ENCODE measurements at places on chromosomes 2 and 18. TPM values are rescaled to one million over a fixed set of nuclear protein-coding genes. Genes with fewer than 3 reads are reported as not detected.

Gene HDAC4
- total RNA-seq: 86.6 TPM

Gene LOXHD1
- total RNA-seq: not detected

- no peak overlapping the region for H3K4me3 ChIP-seq
- H3K36me3 ChIP-seq: no peaks in the 10 kb centered on the region
- no peak overlapping the region for H3K27ac ChIP-seq
- no peaks in the 10 kb centered on the region for H3K4me1 ChIP-seq
Observed at GRCh38 chr2:200216310-200216709, 90.2 kb upstream of the SPATS2L start.

GRCh38 chr2:126858991-126859390, 39.7 kb upstream of the TEX51 start:
- DNase-seq: no peak
- no peaks in the 10 kb centered on the region for H3K4me1 ChIP-seq
- no peak overlapping the region for H3K4me3 ChIP-seq
- no peaks in the 10 kb centered on the region for H3K27me3 ChIP-seq
- no peak overlapping the region for H3K27ac ChIP-seq

Gene RAMP1
- 388 TPM for total RNA-seq
